Activated naive CD4-positive, alpha-beta T cell treated with anti-CD3 and anti-CD28 coated beads for 36 hours (primary cell): ENCODE measurements at places on chromosomes 7 and 10.

- DNase-seq, result no peak
These were observed 118.5 kb upstream of the DIP2C start for GRCh38 chr10:807958-808353.

GRCh38 chr10:69160809-69161241 is 19.2 kb upstream of the SUPV3L1 start:
- DNase-seq, result no peak

GRCh38 chr7:108251700-108252099 is 121.5 kb upstream of the LAMB4 start:
- no peak for DNase-seq

DNA sequence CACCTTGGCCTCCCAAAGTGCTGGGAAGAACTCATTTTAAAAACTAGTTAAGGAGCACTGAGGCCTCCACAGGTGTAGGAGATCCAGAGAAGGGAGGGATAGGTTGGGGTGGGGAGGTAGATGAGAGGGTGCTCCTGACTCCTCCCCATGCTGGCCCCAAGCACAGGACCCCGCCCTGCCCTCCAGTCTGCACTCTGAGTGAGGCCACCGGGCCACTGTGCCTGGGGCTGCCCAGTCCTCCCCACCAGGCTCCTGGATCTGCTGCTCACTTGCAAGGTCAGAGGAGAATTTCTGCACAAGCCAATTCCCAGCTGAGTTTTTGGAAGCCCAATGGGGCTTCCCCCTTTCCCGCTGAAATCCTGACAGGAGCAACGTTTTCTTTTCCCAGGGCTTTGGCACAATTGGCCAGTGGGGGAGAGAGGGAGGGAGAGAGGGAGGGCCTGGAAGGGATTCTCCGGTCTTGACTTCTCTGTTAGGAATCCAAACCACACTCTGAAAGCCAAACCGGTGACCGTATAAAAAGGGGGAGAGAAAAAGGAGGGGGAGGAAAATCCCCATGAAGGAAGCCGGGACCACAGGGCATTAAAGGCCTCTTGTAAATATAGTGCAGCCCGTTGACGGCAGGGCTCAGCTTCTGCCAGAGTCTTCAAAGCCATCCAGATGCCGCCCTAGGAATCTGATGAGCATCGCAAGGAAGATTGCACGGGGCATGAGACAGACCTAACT is 116.2 kb downstream of the SH3PXD2A start:
- no peak for DNase-seq

DNA sequence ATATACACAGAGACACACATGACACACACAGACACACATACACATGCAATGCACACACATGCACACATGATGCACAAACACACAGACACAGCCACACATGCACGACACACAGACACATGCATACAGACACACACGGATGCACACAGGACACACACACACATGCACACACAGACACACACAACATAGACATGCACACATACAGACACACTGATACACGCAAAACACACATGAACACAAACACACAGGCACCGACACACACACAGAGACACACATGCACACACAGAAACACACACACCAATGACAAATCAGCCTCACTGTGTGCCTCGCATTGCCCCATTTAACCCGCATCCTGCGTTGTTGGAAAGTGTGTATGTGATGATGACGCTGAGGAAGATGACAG is 232.4 kb downstream of the ADARB2 start:
- no peak for DNase-seq

DNA sequence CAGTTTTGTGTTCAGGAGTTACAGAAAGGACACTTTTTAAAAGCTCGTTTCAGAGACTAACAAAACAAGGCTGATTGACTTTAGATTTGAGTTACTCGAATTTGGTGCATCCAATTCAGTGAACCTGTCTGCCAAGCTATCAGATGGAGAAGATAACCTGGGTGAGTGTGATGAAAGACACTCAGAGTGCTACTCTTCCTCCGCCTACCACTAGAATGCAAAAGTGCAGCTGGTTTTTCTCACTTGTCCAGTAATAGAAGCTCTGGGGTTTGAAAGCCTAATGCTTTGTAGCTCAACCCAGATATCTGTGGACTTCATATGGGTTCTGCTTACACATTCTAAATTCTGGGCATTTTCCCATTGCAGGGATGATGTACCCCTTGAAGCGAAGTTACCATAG is 82.8 kb upstream of the NPY start:
- DNase-seq, result no peak

DNA sequence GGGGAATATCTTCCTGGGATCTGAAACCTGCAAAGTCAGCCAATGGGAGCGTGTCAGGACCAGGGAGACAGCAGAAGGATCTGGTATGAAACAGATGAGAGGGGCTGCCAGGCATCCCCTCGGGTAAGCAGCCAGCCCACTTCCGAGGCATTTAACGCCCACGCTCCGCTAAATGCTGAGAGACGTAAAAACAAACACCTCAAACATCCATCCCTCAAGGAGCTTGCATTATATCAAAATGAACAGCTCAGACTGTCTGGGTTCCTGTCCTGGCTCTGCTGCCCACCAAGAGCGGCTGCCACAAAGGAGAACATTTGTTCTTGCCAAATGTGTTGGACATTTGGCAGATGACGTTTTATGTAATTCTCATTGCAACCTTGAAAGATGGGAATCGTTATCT is 7.0 kb upstream of the SERPINE1 start:
- no peak for DNase-seq

- no peak for DNase-seq
These were observed 42.1 kb downstream of the CFAP46 start for GRCh38 chr10:132900211-132900756.

DNA sequence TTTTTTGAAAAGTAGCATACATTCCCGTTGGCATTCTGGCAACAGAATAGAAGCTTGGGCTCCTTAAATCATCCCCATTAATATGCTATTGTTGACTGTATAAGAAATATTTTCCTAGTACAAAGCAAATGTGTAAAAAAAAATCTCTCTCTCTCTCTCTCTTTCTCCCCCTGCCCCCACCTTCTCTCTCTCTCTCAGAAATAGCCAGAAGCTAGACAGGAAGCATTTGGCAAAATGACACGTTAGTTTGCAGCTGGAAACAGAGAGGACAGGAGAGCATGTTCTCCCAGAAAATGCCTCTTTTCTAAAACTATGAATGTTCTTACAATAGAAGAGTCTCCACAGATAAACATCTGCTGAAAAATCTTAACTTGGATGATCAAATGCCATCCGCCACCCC is 59.6 kb upstream of the AKR1E2 start:
- no peak for DNase-seq

GRCh38 chr10:129780198-129780597 is 183.9 kb downstream of the EBF3 start:
- DNase-seq, result no peak

- no peak for DNase-seq
These were observed 290.3 kb upstream of the VWC2 start for GRCh38 chr7:49483142-49483541.

- no peak for DNase-seq
These were observed 608 bp upstream of the UBN2 start for GRCh38 chr7:139230484-139230773.

DNA sequence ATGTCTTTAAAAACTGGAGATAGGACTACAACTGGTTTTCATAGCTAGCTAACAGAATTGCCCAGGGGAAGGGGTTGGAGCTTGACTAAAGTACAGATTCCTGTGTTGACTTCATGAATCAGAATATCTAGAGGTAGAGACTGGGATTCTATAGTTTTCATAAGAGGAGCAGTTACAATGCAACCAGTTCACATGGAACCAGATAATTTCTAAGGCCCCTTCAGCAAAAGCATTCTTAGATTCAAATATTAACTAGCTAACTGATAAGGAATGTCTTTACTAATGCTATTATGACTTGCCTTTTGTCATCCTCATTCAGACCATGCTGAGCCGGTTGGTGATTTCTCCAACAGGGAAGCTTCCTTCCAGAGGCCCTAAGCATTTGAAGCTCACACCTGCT is 5.7 kb downstream of the WEE2 start:
- no peak for DNase-seq
